Left colon (tissue), 2 donors: ENCODE measurements at places on chromosomes 7 and 10. TPM values are rescaled to one million over a fixed set of nuclear protein-coding genes. Genes with fewer than 3 reads are reported as not detected.

The PDCD4 gene
- total RNA-seq = 487 TPM

The CALY gene
- total RNA-seq = 1.6 TPM

The GAD2 gene
- not detected for total RNA-seq

The ZP3 gene
- total RNA-seq = 5.9 TPM

The SKIDA1 gene
- not detected for total RNA-seq

The FOXL3 gene
- total RNA-seq = not detected

The PRSS37 gene
- not detected for total RNA-seq

The CTNNA3 gene
- total RNA-seq = 0.21 TPM

The SLC18A3 gene
- total RNA-seq = 0.14 TPM

The SH2D4B gene
- total RNA-seq = not detected

The PAX2 gene
- not detected for total RNA-seq

The AOAH gene
- total RNA-seq = 32.0 TPM

The MAGI2 gene
- total RNA-seq = 1.4 TPM
